ENCODE measurements at places on chromosomes 16 and 17. TPM values are rescaled to one million over a fixed set of nuclear protein-coding genes. Genes with fewer than 3 reads are reported as not detected.

Gene EPN3
- total RNA-seq = 1.3 TPM

Gene SPATA22
- total RNA-seq = not detected

DNA sequence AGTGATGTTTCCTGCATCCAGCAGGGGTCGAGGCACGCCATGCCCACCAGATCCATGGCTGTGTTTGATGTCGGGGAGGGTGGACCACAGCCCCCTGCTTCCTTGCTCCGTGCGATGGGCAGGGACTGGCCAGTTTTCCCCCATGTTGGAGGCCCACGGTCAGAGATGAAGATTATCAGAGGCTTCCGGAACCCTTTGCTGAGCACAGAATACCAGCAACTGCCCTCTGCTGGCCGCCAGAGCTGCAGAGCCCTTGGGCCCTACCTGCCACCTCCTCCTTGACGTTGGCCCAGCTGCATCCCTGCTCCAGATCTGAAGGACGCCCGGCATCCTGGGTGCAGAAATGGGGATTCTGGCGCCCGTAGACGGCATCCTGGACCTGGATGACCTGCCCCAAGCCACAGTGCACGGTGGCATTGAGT lies 23.7 kb upstream of the BCO1 start:
- DNase-seq = no peak

- DNase-seq = no peak
These were observed 336.1 kb downstream of the MAF start for GRCh38 chr16:79264237-79265109.

DNA sequence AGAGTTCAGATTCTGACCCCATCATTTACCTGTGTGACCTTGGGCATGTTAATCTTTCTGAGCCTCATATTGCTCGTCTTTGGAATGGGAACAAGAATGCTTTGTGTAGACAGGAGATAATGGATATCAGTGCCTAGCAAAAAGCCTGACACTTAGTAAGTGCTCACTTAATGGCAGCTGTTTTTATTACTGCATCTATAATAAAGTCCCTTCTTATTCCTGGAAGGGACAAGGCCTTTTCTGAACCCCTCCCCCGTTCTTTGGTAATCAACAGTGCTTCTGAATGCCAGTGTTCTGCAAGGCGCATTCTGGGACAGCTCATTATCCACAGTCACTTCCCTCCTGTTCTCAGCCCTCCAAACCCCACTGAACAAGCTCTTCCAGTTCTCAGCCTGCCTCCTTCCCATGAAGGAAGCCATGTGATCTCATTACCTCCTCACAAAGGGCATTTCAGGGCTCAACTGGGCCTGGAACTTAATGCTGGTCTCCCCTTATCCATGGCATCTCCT lies 25.1 kb upstream of the SUPT4H1 start:
- DNase-seq = peak; percentile 67

DNA sequence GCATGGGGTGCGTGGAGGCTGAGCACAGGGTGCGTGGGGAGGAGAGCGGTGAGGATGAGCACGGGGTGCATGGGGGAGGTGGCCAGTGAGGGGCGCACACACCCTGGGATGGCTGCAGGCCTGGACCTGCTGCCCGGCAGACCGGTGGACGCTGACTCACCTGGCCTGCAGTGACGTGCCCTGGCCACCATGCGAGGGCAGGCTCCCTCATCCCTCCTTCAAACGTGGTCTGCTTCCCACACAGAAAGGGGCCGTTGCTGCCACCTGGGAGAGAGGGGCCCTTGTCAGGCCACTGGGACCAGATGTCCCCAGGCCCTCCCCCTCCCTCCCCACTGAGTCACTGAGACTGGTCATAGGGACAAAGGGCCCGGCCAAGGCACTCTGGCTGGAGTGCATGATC lies 20.1 kb upstream of the APRT start:
- no peak for DNase-seq

- DNase-seq = no peak
These were observed 260.0 kb downstream of the HAPSTR1 start for GRCh38 chr16:9351440-9351839.
